Fibroblast of skin of back (primary cell): ENCODE measurements at places on chromosomes 12 and 14.

- no peak for DNase-seq
These were observed 290.6 kb upstream of the OR4E1 start for GRCh38 chr14:21964180-21964579.

DNA sequence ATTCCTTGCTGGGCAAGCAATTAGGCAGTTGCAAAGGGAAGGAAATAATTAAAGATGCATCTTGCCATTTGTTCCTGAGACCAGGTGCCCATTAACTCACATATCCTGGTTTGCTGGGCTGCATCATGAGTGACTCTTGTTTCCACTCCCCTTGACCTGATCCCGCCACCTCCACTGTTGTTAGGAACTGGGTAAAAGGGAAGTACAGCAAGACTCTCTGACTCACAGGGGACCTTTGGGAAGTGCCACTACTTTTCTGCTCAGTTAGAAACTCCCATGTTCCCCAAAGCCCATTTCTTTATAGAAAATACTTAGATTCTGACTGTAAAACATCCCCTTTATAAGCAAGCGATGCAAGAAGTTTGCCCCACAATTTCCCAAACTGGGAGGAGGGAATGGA, 186.0 kb upstream of the BCL2L14 start:
- no peak for DNase-seq

GRCh38 chr12:96064271-96064670, 28.9 kb upstream of the LTA4H start:
- no peak for DNase-seq

- DNase-seq, result no peak
These were observed 490.2 kb downstream of the NELL2 start for GRCh38 chr12:44385964-44386363.

DNA sequence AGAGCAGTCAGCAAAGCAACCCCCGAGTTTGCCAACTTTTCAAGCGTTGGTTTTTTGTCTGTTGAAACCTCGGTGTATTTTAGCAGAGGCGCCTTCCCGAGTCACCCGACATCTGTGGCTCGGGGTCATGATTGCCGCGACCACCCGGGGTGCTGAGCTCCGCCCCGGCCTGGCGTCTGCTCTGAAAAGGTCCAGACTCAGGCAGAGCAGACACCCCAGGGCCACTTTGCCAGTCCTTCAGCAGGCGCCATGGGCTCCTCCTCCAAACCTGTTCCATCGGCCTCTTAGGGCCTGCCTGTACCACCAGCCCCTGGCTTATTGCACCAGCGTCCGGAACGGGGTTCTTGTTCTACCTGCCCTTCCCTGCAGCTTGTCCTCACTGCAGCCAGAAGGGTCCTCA, 19.1 kb downstream of the ANKRD9 start:
- no peak for DNase-seq

- DNase-seq, result no peak
These were observed 20.9 kb downstream of the OAS2 start for GRCh38 chr12:112998987-112999767.

- DNase-seq, result no peak
These were observed 22.1 kb upstream of the SERPINA4 start for GRCh38 chr14:94539181-94539580.

DNA sequence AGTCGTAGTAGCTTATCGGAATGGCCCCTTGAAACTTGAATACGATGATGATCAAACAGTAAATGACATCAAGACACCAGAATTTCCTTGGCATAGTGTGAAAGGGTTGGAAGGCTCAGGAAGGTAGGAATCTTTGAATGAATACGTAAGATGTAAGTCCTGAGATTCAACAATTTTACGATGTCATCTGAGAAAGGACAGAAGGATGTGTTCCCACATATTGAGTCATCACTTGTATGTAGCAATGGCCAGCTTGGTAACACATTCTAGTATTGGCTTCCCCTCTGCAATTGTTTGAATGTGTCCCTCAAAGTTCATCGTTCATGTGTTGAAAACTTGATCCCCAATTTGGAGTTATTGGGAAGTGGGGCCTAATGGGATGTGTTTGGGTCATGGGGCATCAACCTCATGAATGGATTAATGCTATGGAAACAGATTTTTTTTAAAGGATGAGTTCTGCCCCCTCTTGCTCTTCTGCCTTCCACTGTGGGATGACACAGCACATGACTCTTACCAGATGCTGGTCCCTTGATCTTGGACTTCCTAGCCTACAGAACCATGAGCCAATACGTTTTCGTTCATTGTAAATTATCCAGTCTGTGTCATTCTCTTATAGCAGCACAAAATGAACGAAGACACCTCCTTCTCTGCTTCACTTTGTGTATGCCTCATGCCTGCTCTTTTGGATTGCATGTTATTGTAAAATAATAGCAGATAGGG, 284.6 kb downstream of the BCAT1 start:
- no peak for DNase-seq

- DNase-seq, result no peak
These were observed 3.3 kb downstream of the AKT1 start for GRCh38 chr14:104792101-104792884.

DNA sequence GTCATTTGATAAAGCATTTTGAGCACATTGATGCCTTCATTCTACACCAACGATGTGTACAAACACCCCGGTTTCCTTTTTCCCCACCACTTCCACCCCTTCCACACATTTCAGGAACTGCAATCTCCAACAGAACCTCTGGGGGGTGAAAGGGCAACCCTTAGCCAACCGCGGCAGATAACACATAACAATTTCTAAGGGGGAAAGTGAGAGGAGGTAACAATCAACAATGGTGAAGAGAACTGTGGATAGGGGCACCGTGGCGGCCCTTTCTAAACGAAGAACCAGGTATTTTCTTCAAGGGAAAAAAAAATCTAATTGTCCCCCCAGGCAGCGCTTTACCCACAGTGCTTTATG, 1.1 kb downstream of the KITLG start:
- DNase-seq, result peak; percentile 57

- DNase-seq, result peak; percentile 84
These were observed 19.9 kb downstream of the HRK start for GRCh38 chr12:116861320-116861719.

GRCh38 chr12:104132351-104132956, 5.6 kb downstream of the NFYB start:
- DNase-seq, result no peak

GRCh38 chr14:88535149-88535548, 19.7 kb downstream of the PTPN21 start:
- peak; percentile 15 for DNase-seq

GRCh38 chr12:6295094-6295811, 15.2 kb upstream of the PLEKHG6 start:
- DNase-seq, result peak; percentile 78

- peak; percentile 42 for DNase-seq
These were observed 35.9 kb upstream of the TMTC2 start for GRCh38 chr12:82650627-82651337.

GRCh38 chr14:51789596-51789995, 70.8 kb upstream of the GNG2 start:
- DNase-seq, result no peak

GRCh38 chr14:73738518-73739173, 24.5 kb upstream of the PNMA1 start:
- no peak for DNase-seq

- DNase-seq, result peak; percentile 54
These were observed 578 bp downstream of the DCAF5 start for GRCh38 chr14:69152181-69152901.

- no peak for DNase-seq
These were observed 53.3 kb downstream of the BDKRB1 start for GRCh38 chr14:96309133-96309895.

GRCh38 chr12:68118096-68118755, 41.3 kb downstream of the IFNG start:
- no peak for DNase-seq

- DNase-seq, result no peak
These were observed 77.8 kb upstream of the MGAT4C start for GRCh38 chr12:86333955-86334522.

- no peak for DNase-seq
These were observed 139.7 kb upstream of the RASSF8 start for GRCh38 chr12:25818596-25819390.

GRCh38 chr14:88848571-88848970, 24.1 kb downstream of the TTC8 start:
- DNase-seq, result peak; percentile 53

DNA sequence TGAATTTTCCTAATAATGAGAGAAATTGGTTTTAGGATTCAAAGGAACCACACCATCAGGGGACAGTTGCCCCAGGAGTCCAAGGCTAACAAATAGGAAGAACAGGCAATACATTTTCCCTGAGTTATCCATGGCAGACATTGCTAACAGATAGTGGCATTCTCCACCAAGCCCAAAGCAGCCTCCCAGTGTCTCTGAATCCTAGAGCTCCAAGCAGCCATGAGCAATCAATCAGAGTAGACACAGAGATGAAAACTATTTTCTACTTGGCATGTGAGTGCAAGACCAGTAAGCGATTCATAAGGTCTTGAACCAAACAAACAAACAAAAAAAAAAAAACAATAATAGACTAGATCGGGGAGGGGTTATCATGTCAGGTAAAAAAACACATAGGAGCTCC, 515.7 kb downstream of the MED13L start:
- DNase-seq, result no peak

- DNase-seq, result no peak
These were observed 183 bp upstream of the PRMT8 start for GRCh38 chr12:3490895-3491144.

- no peak for DNase-seq
These were observed 152.2 kb downstream of the BCL11B start for GRCh38 chr14:99119554-99120525.

- DNase-seq, result no peak
These were observed 52.9 kb upstream of the OXA1L start for GRCh38 chr14:22713631-22713950.

- peak; percentile 40 for DNase-seq
These were observed 50.5 kb upstream of the RAP1B start for GRCh38 chr12:68559984-68560850.

DNA sequence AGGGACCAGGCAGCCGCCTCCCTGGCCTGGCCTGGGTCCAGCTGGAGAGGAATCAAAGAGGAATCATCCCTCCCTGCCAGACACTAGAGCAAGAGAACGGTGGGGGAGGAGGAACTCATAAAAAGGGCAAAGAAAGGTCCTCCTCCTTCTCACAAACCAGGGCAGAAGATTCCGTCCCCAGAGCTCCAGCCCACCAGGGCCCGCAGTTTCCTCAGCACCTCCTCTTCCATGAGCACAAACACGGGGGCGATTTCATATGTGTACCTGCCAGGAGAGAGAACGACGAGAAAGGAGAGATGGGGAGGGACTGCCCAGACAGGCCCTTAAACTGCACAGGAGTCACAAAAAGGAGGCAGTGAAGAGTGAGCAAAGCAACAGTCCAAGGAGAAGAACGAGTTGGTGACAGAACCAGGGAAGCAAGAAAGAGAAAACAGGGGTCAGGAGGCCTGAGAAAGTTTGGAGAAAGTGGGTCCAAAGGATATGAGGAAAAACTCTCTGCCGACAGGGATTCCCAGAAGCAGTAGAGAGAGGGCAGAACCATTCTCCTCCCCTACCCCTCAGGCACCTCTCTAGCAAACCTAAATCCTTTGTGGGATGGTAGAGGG, 8.7 kb upstream of the ZNF740 start:
- peak; percentile 28 for DNase-seq

- DNase-seq, result no peak
These were observed 17.1 kb downstream of the KIAA0586 start for GRCh38 chr14:58444627-58445026.

DNA sequence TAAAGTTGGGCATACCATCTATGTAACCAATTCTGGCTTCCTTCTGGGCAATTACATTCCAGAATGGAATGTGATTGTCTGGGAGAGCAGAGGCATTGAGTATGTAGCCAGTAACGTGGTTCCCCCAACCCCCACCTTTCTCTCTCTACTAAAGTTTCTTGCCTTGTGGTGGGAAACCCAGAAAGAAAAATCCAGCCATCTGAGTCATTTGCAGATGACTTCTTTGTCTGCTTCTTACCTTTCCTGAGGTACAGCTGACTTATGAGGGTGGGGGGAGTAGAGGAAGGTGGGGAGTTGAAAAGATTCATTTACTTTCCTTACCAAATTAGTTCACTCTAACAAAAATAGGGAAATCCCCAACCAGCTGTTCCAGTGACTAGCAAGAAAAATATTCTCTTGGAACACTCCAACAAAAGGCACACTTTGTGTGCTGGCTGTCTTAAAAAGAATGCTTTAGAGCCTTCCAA, 112.1 kb upstream of the FRMD6 start:
- DNase-seq, result peak; percentile 97

GRCh38 chr12:71024827-71025226, 104.3 kb upstream of the PTPRR start:
- DNase-seq, result no peak

- DNase-seq, result peak; percentile 72
These were observed 15.8 kb upstream of the DTX1 start for GRCh38 chr12:113040722-113041171.

- no peak for DNase-seq
These were observed 23.8 kb downstream of the PITPNM2 start for GRCh38 chr12:123127182-123127495.

DNA sequence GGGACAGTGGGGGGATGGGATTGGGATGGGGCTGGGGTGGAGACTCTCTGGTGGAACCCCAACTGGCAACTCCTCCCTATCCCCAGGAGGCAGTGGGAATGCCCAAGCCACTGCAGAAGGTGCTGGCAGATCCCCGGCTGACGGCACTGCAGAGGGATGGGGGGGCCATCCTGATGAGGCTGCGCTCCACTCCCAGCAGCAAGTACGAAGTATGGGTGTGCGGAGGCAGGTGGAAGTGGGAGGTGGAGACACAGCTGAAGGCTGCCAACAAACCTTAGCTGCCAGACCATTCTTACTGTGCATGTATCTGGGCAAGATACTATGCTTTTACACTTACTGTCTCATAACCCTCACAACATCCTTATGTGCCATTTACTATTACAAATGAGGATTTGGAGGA, 8.2 kb downstream of the ARHGEF40 start:
- DNase-seq, result no peak

DNA sequence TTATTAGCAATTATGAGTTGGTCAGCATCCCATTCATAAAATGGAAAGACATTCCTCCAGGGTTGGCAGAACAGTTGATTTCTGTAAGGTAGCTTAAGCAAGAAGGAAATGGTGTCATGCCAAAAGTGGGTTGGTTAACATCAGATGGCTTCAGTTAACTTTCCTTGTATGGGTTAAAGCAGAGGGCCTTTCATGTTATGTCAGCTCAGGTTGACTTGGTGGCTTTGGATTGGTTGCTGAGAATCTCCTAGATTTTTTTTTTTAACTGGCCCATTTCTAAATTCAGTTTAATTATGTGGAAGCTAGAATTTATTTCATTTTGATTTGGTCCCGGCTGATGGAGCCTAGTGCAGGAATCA, 87.8 kb downstream of the BBS10 start:
- peak; percentile 32 for DNase-seq

GRCh38 chr14:23438101-23438971, 2.9 kb upstream of the MYH7 start:
- no peak for DNase-seq

- DNase-seq, result no peak
These were observed 53.5 kb downstream of the SLC38A6 start for GRCh38 chr14:61034416-61035120.

DNA sequence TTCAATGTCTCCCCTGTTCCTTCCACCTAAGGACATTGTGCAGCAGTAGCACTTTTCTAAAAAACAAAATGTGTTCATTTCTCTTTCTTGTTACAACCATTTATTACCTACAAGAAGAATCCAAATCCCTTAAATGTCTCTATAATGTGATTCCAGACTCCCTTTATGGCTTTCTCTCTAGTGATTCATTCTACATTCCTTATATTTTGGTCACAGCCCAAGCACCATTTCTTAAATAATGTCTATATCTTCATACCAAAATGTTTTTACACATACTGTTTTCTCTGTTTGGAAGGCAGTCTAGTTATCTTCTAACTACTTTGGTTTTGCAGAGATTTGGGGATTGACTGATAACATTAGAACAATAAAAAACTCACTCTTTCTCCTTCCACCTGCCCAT, 1037.3 kb upstream of the FLRT2 start:
- DNase-seq, result peak; percentile 72

GRCh38 chr12:11649413-11650285, at the start of gene ETV6:
Gene ETV6 (plus strand): TSS chr12:11649674. CDS start chr12:11650128, 454 bp downstream.
- peak; percentile 94 for DNase-seq
